Airway epithelial cell (primary cell): ENCODE measurements at places on chromosomes 7 and 10. TPM values are rescaled to one million over a fixed set of nuclear protein-coding genes. Genes with fewer than 3 reads are reported as not detected.

Gene AKR1E2
- total RNA-seq: 1.1 and 1.4 TPM in 2 replicates

Gene CAV1
- 428 and 559 TPM in 2 replicates for total RNA-seq

Gene GIMAP2
- not detected in 2 replicates for total RNA-seq

Gene CYP2C9
- 0.14 TPM in 1 of 2 replicates, not detected in the other for total RNA-seq

Gene CDK1
- total RNA-seq: 52.7 and 71.8 TPM in 2 replicates
